ENCODE measurements at places on chromosomes 4 and X. TPM values are rescaled to one million over a fixed set of nuclear protein-coding genes. Genes with fewer than 3 reads are reported as not detected.
A peak's percentile ranks its signal among the peaks of the same experiment; 100 is the strongest.

BST1 gene
- 11.9 TPM for polyA plus RNA-seq

CLNK gene
- polyA plus RNA-seq, result not detected

DNA sequence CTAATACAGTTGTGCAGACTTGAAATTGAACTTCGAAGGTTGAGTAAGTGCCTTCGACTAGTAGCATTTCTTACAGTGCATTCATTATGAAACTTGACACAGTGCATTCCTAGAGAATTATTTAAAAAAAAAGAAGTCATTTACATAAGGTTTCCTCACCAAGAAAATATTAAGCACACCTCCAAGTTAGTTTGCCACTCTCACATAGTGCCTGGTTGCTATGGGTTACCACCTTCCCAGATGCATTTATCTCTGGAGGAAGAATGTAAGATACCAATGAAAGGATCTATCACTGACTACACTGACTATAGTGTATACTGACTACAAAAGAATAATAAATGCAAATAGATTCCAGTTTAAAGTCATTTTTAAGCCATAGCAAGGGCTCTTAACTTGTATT is 311.9 kb upstream of the RASGEF1B start:
- DNase-seq, result no peak

DNA sequence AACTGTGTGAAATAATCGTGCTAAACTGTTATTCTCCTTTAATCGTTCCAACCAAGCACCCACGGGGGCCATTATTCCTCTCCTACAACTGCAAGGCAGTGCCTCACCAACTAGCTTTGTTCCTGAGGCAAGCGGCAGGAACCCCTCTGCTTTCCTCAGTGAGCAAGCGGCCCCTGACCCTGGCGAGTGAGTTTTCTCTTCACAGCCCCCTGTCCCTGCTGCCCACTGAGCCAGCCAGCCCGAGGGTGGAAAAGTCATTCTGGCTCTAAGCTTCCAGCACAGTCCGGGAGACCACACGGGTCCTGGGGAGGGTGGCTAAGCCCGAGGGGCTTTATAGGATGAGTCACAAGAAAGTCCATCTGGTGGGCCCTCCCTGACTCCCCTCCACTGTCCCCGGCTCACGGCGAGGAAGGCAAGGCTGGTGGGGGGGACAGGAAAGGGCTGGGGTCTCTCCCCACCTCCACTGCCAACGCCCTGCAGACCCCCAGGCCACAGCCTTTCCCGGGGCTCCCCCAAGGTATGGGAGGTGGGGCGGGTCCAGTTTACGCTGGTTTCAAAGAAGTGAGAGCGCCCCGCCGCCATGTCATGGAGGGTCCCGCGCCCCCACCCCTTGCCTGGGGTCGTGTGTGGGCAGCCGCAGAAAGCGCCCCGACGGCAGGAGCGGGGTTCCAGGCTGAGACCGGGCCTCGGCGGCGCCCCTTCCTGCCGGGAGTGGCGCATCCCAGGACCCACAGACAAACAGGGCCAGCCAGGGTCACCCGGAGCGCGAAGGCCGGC is 45.0 kb downstream of the CPLX1 start:
- DNase-seq, result peak; percentile 10

DNA sequence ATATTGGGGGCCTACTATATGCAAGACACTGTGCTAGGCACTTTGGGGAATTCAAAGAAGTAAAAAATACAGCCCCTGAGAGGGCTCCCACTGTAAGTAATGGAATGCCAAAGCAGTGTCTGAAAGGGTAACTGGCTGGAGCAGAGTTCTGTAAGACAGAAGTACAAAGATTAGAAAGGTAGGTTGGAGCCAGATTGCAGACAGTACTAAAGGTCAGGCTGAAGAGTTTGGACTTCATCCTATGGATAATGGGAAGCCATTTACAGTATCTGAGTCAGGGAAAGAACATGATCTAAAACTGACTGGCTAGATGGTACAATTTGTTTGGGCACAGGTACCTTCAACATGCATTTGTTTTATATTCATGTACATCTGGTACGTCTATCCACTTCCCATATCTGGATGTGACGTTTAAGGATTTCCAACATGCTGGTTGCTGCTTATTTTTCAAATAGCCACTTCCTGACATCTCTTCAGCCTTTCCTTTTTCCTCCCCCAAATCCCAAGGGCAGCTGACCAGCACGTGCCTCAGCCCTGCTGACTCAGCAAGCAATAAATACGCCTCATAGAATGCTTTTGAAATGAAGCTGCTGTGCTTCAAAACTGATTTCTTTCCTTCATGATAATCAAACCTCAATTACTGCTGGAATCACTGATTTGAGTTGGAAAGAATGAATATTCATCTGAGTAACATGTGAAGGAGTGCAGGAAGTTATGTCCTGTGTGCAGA is 9.5 kb downstream of the ENOX2 start:
- DNase-seq, result peak; percentile 8

DNA sequence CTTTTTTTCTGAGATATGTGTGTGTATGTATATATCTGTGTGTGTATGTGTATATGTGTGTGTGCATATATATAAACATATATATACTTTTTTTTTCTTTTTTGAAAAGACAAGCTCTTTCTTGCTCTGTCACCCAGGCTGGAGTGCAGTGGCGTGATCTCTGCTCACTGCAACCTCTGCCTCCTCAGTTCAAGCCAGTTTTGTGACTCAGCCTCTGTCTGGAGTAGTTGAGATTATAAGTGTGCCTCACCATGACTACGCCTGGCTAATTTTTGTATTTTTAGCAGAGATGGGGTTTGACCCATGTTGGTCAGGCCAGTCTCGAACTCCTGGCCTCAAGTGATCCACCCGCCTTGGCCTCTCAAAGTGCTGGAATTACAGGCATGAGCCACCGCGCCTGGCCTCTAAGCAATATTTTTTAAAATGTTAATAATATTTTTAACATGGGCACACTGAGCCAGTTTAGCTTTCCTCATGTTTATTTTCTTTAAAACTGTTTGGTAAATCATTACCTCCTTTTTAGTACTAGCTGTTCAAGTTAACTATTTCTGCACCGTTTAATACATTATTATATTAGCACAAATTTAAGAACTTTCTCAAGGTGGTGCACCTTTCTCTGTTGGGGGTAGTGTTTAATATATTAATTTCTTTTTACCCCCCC is 33.3 kb downstream of the BBS12 start:
- peak; percentile 91 for DNase-seq

DNA sequence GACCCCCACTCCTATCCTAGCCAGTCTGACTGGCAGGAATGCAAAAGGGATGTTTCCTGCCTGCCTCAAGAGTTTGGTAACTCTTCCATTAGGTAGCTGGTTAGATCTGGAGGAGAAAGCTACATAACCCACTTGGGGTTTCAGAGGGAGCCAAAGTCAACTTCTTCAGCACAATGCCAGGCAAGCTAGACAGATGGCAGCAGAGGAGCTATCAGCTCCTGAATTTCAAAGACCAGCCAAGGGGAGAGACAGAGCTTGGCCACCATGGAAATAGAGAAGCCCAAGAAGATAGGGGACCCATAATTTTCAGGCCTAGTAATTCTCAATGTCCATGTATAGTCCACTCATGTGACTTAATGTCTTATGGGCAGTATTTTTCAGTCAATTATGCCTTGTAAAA is 56.4 kb downstream of the PGRMC1 start:
- no peak for DNase-seq

DNA sequence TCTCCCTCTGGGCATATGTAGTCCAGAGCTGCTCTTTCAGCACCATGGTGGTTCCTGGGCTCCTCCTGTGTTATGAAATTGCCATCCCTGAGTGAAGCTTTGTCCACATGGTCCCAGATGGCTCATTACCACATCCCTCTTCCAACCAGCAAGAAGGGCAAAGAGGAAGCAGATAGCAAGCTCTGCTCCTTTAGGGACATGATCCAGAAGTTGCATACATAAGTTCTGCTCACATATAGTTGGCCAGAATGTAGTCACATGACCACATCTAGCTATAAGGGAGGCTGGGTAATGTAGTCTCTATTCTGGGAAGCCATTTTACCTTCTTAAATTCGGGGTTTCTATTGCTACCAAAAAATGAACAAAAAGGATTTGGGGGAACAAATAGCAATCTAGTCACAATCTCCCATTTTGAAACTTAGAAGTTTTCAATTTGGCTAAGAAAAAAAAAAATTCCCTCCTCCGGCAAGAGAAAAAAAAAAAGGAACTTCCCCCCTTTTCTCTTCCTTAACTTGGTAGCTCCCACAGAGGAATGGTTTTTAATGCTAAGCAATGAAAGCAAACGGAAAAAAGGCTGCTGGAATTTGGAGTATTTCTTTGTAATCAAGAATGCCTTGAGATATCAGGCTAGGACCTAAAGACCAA is 88.2 kb upstream of the USP9X start:
- peak; percentile 81 for DNase-seq

DNA sequence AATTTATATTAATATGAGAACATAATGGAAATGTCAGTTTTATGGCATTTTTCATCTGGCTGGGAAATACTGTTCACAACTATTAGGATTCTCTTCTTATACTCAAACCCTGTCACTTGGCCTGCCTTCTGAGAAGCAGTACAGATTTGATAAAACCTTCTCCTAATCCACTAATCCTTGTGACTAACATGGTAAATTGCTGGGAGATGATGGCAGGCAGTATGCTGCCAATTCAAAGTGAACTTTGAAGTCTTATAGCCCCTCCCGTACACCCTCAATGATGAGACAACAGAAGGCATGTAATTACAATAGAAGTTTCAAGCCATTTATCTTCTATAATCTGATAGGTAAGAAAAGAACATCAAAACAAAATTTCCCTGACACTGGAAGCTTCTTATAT is 36.9 kb downstream of the PAQR3 start:
- DNase-seq, result no peak

- no peak for DNase-seq
These were observed 21.9 kb upstream of the SCRG1 start for GRCh38 chr4:173420801-173421200.

DNA sequence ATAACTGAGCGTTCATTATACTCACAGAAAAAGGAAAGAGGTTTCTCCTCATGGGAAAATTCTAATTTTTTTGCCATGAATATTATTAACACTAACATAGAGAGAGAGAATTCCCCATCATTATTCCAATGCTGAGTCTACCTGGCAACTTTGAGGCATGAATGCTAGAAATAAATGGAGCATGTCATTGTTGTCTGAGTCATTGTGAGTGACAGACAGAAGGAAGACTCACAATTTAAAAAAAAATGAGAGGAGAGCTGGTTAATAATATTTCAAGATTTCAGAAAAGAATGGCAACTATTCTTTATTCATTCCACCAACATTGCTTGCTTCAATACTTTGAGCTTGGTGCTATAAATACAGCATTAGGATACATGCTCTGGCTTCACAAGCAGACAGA is 170.4 kb upstream of the HS3ST1 start:
- no peak for DNase-seq

GRCh38 chrX:38138157-38138891 is 82.3 kb downstream of the SRPX start:
- no peak for DNase-seq

DNA sequence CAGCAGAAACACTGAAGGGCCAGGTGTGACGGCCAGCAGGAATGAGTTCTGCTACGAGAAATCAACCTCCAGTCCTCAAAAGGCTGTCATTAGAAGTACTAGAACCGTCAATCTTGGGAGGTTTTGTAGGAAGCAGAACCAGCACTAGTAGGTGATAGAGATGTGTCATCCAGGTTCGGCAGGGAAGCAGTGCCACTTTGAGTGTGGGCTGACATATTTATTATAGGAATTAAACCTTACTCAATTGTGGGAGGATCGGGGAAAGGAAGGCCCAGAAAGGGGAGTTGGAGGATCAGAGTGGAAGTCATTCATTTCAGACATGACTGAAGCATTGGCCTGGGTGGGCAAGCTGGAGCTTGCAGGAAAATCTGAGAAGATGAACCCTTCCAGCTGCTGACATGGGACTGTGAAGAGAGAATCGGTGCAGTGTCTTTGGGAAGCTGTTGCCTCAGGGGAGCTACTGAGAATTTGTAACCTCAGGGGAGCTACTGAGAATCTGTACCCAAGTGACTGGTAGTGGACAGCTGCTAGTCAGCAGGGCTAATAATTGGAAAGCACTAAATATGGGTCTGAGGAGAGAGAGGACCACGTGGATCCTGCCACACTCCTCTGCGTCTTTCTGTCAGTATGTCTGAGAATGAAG is 177.4 kb downstream of the SPRY1 start:
- no peak for DNase-seq

DNA sequence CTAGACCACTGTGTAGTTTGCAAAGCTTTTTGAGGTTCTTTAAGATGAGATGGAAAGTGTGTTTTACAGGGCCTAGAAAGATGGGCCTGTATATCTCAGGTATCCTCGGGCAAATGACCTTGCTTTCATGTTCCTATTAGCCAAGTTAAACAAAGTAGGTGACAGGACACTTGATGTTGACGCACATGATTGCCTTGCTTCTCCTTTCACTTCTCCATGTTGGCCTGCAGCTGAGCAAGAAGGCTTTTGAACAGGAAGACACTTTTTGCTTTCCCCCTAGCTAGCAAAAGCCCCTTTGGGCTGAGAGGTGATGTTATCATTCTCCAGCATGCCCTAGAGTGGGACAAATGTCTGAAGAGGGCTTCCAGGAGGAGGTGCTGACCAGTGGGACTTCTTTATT is 202.1 kb downstream of the GPC3 start:
- DNase-seq, result no peak

Data from IMR-90 (cell line).